ENCODE measurements at places on chromosomes 11 and 22.

DNA sequence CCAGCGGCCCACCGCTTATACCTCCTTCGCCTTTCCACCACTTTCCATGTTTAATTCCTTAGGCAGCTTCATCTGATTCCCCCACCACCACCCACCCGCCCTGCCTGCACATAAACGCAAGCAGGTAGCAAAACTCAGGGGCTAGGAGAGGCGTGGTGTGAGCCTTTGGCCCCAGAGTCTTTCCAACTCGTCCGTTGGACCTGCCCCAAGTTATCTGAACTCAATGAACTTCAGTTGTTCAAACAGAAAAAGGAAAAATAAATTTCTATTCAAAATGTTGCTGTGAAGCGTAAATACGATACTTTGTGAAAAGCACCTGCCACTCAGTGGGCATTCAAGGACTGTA, 814 bp upstream of the CDON start:
- DNase-seq, result no peak

GRCh38 chr11:61297746-61298145, 2.6 kb upstream of the VWCE start:
- DNase-seq, result no peak

DNA sequence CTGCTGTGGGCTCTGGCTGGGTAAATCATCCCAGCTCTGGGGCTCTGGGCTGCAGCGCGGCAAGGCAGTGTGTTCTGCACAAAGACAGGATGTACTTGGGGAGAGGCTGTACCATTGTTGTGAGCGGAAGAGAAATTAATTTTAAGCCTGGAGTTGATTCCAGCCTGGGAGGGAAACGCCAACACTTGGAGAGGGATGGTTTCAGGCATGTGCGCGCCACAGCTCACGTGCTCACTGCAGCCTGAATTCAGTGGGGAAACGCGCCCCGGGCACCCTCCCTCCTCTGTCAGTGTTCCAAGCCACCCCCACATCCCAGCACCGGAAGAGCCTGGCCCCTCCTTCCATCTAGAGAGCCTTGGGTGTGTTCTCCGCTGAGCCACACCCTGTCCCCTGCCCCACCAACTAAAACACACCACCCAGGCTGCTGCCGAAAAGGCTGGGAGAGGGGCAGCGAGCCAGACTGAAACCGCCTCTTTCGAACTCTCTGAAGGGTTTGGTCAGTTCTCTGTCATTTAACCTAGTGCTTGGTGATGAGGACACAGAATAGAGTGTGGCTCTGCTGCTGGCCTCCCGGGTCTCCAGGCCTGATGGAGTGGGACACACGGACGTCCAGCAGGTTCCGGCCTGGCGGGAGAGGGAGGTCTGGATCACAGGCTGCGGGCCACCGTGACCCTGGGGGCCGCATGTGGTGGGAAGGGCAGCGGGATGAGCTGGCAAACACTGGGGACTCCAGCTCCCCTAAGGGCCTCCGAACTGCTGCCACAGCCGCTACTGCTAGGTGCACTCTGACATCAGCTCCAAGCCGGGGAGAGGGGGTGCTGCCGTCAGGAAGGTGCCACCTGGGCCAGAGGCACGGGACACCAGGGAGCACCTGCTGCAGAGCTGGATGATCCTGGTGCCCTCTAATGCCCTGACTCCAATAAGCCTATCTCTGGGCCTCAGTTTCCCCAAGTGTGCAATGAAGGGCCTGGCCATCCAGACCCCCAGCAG, 230.8 kb downstream of the CTTN start:
- no peak for DNase-seq

DNA sequence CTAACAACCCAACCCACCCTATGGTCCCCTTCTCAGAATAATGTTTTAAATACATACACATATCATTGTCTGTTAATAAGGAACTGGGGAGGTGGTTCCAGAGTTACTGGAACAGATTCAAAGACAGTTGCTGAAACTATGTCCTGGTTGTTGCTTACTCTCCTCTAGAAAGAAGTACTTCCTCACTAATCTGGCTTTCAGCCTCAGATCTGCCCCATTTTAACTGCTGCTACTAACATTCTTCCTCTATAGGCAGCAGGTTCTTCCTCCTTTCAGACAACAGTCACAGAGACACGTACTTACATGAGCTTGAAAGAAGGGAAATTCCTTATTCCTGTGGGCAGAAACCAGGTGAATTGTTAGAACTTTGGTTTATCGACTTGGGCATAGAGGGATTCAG, 8.1 kb upstream of the NEU3 start:
- no peak for DNase-seq

- no peak for DNase-seq
These were observed 14.0 kb downstream of the RPS6KA4 start for GRCh38 chr11:64372802-64373597.

GRCh38 chr11:13423372-13423771, 39.6 kb downstream of the BTBD10 start:
- DNase-seq, result no peak

Data from left renal pelvis (tissue), 4 donors.